Peyer's patch (tissue), 4 donors: ENCODE measurements at places on chromosomes 7 and 10. TPM values are rescaled to one million over a fixed set of nuclear protein-coding genes. Genes with fewer than 3 reads are reported as not detected.

DNA sequence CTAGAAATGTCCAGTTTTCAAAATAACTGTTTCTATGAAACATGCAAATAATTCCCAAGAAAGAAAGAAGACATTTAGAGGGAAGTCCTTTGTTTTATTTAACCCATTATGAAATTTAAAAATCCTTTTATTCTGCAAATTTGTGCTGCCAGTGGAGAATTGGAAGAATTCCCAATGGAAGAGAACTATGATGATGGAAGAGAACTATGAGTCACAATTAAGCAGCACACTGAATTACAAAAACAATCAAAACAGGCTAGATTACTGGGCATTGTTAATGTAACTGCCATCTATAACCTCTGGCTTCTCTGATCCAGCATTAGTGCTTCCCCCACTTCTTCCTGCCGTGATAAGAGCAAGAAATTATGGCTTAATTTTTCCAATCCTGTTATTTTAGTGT is 126.2 kb upstream of the FEZF1 start:
- no peak for DNase-seq

GRCh38 chr7:151570366-151570915 is 50.7 kb upstream of the RHEB start:
- DNase-seq: no peak

DNA sequence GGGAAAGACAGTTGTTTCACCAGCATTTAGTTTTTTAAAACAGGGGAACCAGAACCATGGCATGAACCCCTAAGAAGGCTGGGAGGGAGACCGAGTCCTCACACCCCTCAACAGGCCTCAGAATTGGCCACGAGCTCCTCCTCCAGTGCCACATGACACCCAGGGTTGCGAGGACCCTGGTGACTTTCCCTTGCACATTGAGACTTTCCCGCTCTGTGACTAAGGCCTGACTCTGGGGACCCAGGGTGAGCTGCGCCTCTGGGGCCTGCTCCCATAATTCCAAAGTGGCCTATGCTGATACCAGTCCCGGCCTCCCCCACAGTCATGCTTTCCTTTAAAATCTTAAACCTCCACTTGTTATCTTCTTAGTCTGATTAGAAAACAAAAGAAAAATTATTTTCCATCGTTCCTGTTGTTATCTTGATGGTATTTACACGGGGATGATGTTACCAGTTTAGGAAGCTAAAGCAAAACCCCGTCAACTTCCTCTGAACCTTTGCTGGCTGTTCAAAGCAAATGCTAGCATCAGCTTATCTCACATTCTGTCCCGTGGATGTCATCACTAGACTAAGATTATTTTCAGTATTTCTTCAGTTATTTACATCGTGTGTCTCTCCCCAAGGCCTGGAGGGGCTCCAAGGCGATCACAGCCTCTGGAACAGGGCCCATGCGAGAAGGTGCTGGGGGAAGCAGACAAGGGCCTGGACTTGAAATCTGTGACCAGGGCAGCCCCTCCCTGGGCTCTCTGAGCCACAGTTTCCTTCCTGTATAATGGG is 42.1 kb downstream of the FAM53B start:
- DNase-seq: no peak

GRCh38 chr10:77622889-77623291 is 14.7 kb downstream of the KCNMA1 start:
- no peak for DNase-seq

GRCh38 chr10:110273474-110273873 is 31.2 kb downstream of the SMNDC1 start:
- DNase-seq: peak; percentile 75

- no peak for DNase-seq
Measured at GRCh38 chr10:48252354-48252650, 22.2 kb downstream of the FRMPD2 start.

DNA sequence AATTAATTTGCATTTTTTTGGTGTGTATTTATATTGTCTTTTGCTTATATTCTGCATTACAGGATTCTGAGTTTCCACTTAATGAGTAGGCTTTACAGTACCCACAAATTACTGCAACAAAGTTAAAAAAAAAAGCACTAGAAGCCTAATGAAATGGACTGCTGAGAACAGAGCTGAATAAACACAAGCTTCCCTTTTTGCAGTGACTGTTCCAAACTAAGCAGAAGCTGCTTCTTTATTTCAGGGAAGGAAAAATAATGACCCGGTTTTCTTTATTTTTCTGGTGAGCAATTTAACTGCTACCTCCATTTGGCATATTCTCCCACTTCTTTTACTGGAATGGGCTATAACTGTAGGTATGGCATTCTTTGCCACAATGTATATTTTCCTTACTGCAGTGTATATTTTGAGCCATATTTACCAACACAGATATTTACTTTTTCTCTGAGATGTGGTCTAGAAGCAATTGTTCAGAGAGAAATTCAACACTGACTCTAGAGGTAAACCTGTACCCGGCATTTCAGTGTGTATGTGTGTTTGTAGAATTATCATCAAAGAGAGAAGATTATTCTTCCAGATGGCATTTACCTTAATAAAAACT is 56.9 kb downstream of the HDAC9 start:
- DNase-seq: no peak

DNA sequence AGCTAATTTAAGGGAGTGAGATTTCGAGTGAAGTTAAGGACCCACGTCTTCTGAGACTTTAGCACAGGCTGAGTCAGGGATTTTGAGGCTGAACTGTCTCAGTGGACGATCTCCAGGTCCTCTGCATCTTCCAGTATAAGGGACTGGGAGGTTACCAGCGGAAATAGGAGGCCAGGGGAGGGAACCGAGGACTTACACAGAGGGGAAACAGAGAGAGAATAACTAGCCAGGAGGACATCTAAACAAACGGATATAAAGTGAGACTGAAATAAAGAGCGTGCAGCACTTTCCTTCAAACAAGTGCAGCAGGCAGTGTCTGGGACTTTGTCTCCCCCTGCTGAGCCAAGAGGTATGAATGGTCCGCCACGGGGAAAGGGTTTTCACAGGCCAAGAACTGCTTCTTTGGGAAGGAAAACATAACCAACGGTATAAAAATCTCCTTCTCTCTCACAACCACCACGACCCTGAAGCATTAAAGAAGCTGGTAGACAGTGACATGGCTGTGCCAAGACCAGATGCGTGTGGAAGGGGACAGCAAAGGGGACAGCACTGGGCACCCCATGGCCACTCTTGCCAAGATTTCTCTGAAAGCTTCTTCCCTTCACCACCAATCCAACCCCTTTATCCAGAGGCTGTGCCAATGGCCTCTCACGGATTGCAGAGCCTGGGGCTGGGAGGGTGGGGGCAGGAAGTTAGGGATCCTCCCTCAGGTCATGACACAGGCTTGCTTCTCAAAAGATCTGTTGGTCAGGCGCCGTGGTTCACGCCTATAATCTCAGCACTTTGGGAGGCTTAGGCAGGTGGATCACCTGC is 72.0 kb downstream of the SLC37A3 start:
- DNase-seq: peak; percentile 88

- no peak for DNase-seq
Measured at GRCh38 chr10:62511656-62512055, 137.5 kb downstream of the ZNF365 start.

DNA sequence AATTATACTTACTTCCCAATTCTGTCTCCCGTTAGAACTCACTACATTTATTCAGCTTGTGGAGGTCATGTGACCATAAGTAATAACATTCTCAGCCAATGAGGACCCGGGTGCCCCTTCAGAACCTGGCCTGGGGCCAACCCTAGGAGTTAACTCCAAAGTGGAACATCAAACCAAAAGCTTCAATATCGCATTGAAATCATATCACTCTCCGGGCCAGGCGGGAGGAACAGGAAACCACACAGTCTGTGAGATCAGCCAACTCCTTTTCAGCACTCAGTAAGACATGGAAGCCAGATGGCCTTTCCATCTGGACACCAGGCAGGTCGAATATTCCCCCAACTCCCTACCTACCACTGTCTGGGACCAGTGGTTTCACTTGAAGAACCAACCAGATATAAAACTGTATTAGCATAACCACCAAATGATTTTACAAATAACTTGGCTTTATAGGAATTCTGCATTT is 5.5 kb downstream of the CREB3L2 start:
- DNase-seq: no peak

GRCh38 chr7:123987445-123987844 is 45.4 kb downstream of the TMEM229A start:
- DNase-seq: no peak

The PRSS37 gene
- total RNA-seq: not detected

The ELN gene
- 39.9 TPM for total RNA-seq

The NT5C3A gene
- total RNA-seq: 25.3 TPM
